ENCODE measurements at places on chromosomes 7 and 10.

- no peak for DNase-seq
Observed at GRCh38 chr10:98560565-98560964, 113.8 kb upstream of the HPS1 start.

- peak; percentile 6 for DNase-seq
Observed at GRCh38 chr7:39952803-39953202, 2.7 kb downstream of the CDK13 start.

DNA sequence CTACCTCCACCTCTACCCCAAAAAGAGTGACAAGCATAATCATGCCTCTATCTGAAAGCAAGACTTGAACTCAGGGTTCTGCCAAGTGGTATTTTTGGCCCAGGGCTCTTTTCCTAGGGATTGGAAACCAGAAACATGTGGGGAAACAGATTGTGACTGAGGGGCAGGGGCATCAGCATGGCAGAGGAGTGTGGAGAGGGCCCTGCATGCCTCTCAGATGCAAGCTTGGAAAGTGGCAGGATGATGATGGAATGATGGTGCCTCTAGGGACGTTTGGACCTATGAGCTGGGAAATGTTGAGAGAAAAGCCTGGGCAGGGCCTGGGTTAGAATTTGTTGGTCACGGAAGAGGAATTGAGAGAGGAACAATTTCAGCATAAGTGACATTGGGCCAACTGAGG, 78.4 kb upstream of the LEP start:
- DNase-seq, result no peak

GRCh38 chr10:69242852-69243212, 22.7 kb downstream of the HKDC1 start:
- no peak for DNase-seq

GRCh38 chr10:110268971-110269370, 35.7 kb downstream of the SMNDC1 start:
- DNase-seq, result no peak

- DNase-seq, result no peak
Observed at GRCh38 chr10:78931321-78932053, 137.3 kb upstream of the ZMIZ1 start.

- DNase-seq, result no peak
Observed at GRCh38 chr10:35882422-35883150, 240.5 kb upstream of the FZD8 start.

GRCh38 chr7:110407706-110408105, 683.2 kb upstream of the LRRN3 start:
- no peak for DNase-seq

GRCh38 chr7:106021151-106022067, 58.3 kb downstream of the CDHR3 start:
- DNase-seq, result no peak

All from inflammatory macrophage treated with lipopolysaccharide for 4 hours (primary cell).